Kasumi-1 (cell line): ENCODE measurements at places on chromosomes 2 and 18.

DNA sequence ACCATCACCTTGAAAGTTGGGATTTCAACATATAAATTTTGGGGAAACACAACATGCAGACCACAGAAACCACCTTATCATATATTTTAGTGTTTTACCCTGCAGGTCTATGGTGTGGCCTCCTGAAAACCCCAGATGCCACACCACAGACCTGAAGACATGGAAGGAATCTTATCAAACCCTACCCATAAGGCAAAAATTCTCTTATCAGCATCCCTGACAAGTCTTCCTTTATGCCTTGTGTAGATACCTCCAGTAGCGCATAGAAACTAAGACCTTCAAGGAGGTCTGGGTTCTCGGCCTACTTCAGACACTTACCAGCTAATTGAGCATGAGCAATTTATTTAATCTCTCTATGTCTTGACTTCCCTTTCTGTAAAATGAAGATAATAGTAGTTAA lies 59.1 kb upstream of the SLC14A2 start:
- DNase-seq: no peak

- DNase-seq: no peak
These were observed 11.4 kb downstream of the PLEKHA3 start for GRCh38 chr2:178491612-178492011.

DNA sequence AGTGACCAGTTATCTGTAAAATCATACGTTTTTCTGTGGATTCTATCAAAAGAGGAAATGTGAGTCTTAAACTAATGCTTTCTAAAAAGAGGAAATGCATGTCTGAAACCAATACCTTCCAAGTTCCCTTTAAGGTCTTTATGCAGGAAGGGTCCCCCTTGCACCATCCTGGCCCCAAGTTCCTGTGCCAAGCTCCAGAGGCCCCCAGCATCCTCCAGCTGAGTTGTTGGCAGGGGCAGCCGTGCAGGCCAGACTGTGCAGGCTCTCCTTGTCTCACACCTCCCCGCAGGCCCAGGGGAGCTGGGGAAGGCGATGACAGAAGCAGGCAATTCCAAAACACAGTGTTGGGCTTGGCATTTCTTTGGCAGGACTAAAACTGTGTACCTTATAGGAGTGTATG lies 39.2 kb downstream of the DPYSL5 start:
- peak; percentile 95 for DNase-seq

DNA sequence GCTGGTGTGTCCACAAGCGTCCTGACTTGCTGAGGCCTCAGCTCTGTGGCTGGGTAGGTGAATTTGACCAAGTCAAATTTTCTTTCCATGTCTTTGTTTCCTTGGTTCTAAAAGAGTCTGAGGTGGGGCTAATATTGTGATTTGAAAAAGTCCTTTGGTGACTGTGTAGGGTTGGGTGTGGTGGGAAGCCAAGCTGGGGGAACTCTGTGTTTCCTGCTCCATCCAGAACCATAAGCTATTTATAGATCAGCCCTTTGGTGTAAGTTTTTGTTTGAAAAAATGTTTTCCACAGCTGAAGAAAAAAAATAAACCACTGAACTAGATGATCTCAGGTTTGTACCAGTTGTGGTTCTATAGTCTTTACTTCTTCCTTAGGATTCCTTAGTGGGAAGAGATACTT lies 462.7 kb downstream of the TGIF1 start:
- no peak for DNase-seq

- no peak for DNase-seq
These were observed 32.5 kb upstream of the KCNE4 start for GRCh38 chr2:223019390-223019930.
